ENCODE measurements at places on chromosomes 7 and 10.

- DNase-seq = no peak
- H3K4me1 ChIP-seq = no peaks in the 10 kb centered on the region
- no peaks in the 10 kb centered on the region for H3K36me3 ChIP-seq
These were observed 16.5 kb upstream of the ANK3 start for GRCh38 chr10:60406182-60406581.

- no peak for DNase-seq
- H3K36me3 ChIP-seq = no peaks in the 10 kb centered on the region
- H3K4me1 ChIP-seq = peaks cover 5% of the 10 kb centered on the region
- no peak overlapping the region for H3K4me3 ChIP-seq
- H3K27ac ChIP-seq = no peak overlapping the region
- no peaks in the 10 kb centered on the region for H3K27me3 ChIP-seq
These were observed 63.6 kb downstream of the RGS10 start for GRCh38 chr10:119478811-119479341.

GRCh38 chr10:49784681-49785080 is 22.6 kb upstream of the OGDHL start:
- H3K4me3 ChIP-seq = no peak overlapping the region
- H3K36me3 ChIP-seq = no peaks in the 10 kb centered on the region
- H3K27me3 ChIP-seq = no peaks in the 10 kb centered on the region
- H3K4me1 ChIP-seq = no peaks in the 10 kb centered on the region
- no peak overlapping the region for H3K27ac ChIP-seq
- no peak for DNase-seq

GRCh38 chr7:158979635-158980351 is 123.4 kb downstream of the DYNC2I1 start:
- no peaks in the 10 kb centered on the region for H3K27me3 ChIP-seq
- peak overlapping the region; percentile 59 for H3K27ac ChIP-seq
- DNase-seq = no peak
- H3K4me1 ChIP-seq = peaks cover 28% of the 10 kb centered on the region
- H3K4me3 ChIP-seq = no peak overlapping the region
- H3K36me3 ChIP-seq = no peaks in the 10 kb centered on the region

DNA sequence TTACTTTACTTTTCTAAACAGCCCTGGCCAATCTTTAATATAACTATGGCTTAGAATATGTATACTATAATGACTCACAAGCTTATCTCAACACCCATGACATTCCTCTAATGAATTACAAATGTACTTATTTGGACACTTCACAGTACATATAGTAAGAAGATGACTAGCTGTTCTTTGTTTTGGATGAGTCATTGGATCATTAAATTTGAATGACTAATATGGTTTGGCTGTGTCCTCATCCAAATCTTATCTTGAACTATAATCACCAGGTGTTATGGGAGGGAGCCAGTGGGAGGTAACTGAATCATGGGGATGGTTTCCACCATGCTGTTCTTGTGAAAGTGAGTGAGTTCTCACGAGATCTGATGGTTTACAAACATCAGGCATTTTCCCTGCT is 807.5 kb upstream of the SORCS1 start:
- H3K4me3 ChIP-seq = no peak overlapping the region
- H3K36me3 ChIP-seq = no peaks in the 10 kb centered on the region
- no peak for DNase-seq
- H3K4me1 ChIP-seq = no peaks in the 10 kb centered on the region
- no peak overlapping the region for H3K27ac ChIP-seq

DNA sequence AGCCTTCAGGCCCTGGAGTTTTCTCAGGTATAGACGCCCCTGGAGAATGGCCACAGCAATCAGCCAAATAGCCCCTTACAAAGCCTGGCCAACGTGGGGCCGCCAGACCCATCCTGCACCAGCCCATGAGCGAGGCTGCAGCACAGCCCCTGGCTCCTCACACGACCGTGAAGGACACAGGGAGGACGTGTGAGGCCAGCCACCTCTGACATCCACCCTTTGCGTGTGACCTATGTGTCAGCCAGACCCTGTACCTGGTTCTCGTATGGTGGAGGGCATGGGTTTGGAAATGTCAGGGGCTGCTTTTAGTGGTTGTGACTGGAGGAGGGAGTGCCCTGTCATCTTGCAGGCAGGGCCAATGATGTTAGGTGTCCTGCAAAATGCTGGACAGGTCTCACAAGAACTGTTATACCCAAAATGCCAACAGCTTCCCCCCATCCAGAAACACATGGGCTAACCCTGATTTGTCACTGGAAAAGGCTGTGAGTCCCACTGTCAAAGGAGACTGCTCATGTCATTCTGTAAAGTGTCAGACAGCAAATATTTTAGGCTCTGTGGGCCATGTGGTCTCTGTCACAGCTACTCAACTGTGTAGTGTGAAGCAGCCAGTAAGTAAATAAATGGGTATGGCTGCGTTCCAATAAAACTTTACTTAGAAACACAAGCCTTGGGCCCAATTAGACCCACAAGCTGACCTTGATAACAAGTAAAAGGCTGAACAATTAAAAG is 30.0 kb downstream of the NOD1 start:
- no peak overlapping the region for H3K4me3 ChIP-seq
- H3K4me1 ChIP-seq = no peaks in the 10 kb centered on the region
- no peak overlapping the region for H3K27ac ChIP-seq
- H3K36me3 ChIP-seq = peaks cover 57% of the 10 kb centered on the region

DNA sequence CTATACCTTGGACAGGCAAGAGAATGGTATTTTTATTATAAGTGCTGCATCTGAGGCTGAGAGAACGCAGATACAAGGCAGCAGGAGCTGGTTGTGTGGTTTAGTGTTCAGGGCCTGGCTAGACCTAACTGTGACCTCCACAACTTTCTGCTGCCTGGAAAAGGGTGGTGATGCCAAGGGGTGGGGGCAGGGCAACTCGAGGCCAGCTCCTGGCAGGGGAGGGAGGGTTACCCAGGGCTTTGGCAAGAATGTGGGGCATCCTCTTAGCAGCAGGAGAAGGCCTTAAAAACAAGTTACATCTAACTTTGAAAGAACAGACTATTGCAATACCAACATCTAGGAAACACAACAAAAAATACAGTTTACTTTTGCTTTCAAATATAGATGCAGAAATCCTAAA is 13.0 kb downstream of the MXI1 start:
- H3K36me3 ChIP-seq = no peaks in the 10 kb centered on the region
- H3K27ac ChIP-seq = no peak overlapping the region
- no peak for DNase-seq

- H3K4me3 ChIP-seq = no peak overlapping the region
- DNase-seq = no peak
- no peak overlapping the region for H3K27ac ChIP-seq
- H3K4me1 ChIP-seq = no peaks in the 10 kb centered on the region
- H3K27me3 ChIP-seq = no peaks in the 10 kb centered on the region
These were observed 50.1 kb downstream of the IPMK start for GRCh38 chr10:58217612-58218011.

- no peaks in the 10 kb centered on the region for H3K27me3 ChIP-seq
- peaks cover 92% of the 10 kb centered on the region for H3K36me3 ChIP-seq
- no peak overlapping the region for H3K4me3 ChIP-seq
- no peak for DNase-seq
These were observed 7.9 kb downstream of the EDRF1 start for GRCh38 chr10:125727436-125727835.

DNA sequence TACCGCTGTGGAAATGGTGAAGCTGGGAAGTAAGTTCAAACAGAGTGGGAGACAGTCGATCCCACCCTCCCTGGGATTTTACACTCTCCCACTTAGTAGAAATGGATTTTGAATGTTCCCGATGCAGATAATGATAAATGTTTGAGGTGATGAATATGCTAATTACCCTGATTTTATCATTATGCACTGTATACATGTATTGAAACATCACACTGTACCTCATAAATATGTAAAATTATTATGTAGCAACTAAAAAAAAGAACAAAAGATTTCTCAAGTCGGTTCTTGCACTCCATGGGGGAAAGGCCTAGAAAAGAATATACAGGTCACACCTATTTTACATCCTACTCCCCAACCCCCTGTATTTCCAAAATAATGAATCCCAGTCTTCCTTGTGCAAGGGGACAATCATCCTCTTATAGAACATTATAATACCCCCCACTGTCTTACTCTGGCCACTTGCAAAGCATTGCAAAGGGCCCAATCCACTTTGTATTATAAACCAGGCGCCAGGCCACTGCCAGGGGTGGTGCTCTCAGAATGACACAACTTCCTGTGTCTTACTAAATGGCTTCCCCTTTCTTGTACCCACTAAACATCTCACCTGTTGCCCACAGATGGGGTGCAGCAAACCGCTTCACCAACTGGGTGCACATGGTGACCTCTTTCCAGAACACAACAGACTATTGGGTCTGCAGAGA is 20.6 kb upstream of the OR2AE1 start:
- no peak overlapping the region for H3K4me3 ChIP-seq
- H3K27ac ChIP-seq = no peak overlapping the region
- no peaks in the 10 kb centered on the region for H3K4me1 ChIP-seq
- H3K27me3 ChIP-seq = no peaks in the 10 kb centered on the region
- H3K36me3 ChIP-seq = no peaks in the 10 kb centered on the region

DNA sequence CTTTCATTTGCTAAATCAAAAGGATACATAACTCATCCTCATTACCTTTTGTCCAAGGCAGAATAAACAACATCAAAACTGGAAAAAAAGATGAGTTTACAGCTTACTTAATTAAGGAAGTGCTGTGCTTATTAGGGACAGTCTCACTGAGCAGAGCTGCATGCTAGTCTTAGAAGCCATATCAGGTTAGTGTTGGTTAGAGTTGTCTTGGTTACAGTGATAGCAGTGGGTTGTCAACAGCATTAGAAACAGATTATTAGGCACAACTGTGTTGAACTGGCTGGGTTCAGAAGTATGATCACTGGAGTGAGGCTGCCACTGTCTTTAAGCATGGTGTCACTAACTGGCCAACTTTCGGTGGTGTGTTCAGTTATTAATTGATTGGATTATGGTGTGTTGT is 503.9 kb upstream of the IGFBP3 start:
- no peaks in the 10 kb centered on the region for H3K36me3 ChIP-seq
- no peak overlapping the region for H3K27ac ChIP-seq
- H3K4me3 ChIP-seq = no peak overlapping the region
- no peaks in the 10 kb centered on the region for H3K27me3 ChIP-seq

DNA sequence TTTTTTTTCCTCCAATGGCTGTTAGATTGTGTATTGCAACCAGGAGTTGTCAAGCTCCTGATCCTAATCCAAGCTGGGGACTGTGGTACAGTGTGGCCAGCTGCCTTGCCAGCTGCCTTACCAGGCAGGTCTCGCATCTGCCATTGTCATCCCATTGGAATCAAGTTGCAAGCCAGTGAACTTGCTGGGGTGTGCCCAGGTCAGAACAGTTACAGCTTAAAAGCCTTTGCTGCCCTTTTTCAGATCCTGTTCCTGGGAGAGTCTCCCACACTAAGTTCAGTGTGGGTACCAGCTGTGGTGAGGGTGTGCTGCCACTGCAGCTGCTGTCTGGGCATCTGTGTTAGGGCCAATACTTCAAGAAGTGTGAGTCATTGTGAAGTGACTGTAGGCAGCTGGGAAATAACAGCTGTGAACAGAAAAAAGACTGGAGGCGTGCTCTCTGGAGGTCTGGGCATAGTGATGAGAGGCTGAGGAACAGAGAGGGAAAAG is 72.8 kb downstream of the CCNY start:
- peaks cover 45% of the 10 kb centered on the region for H3K4me1 ChIP-seq
- no peaks in the 10 kb centered on the region for H3K27me3 ChIP-seq
- H3K27ac ChIP-seq = no peak overlapping the region
- H3K36me3 ChIP-seq = no peaks in the 10 kb centered on the region
- no peak for DNase-seq

GRCh38 chr10:98307916-98308541 is 40.0 kb upstream of the LOXL4 start:
- H3K27ac ChIP-seq = peak overlapping the region; percentile 62
- peaks cover 14% of the 10 kb centered on the region for H3K4me1 ChIP-seq
- DNase-seq = no peak
- H3K4me3 ChIP-seq = no peak overlapping the region
- H3K27me3 ChIP-seq = no peaks in the 10 kb centered on the region

- peaks cover 51% of the 10 kb centered on the region for H3K36me3 ChIP-seq
- H3K27ac ChIP-seq = no peak overlapping the region
- H3K27me3 ChIP-seq = no peaks in the 10 kb centered on the region
- DNase-seq = no peak
- no peak overlapping the region for H3K4me3 ChIP-seq
These were observed 12.2 kb downstream of the PDCD4 start for GRCh38 chr10:110883924-110884323.
